ENCODE measurements at places on chromosomes 12 and 14.

- no peak for DNase-seq
Observed at GRCh38 chr14:49483268-49483667, 102.9 kb downstream of the RPS29 start.

- no peak for DNase-seq
Observed at GRCh38 chr12:52119398-52120254, 40.1 kb downstream of the SMIM41 start.

DNA sequence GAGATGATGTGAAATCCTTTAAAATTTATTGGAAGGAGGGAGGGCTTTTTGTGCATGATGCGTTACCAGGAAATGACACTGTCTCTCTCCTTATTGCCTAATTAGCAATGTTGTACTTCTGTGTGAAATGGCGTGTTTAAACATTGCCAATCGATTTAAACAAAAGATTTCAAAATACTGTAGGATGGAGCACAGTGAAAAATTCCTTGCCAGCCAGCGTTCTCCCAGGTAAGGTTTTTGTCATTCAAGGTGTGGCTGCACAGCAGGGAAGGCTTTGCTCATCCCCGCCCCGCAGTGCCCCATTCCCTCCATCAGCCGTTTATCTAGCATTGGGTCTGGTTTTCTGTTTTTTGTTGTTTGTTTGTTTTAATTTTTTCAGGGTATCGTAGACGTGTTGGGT, 137.3 kb downstream of the CACNA1C start:
- no peak for DNase-seq

DNA sequence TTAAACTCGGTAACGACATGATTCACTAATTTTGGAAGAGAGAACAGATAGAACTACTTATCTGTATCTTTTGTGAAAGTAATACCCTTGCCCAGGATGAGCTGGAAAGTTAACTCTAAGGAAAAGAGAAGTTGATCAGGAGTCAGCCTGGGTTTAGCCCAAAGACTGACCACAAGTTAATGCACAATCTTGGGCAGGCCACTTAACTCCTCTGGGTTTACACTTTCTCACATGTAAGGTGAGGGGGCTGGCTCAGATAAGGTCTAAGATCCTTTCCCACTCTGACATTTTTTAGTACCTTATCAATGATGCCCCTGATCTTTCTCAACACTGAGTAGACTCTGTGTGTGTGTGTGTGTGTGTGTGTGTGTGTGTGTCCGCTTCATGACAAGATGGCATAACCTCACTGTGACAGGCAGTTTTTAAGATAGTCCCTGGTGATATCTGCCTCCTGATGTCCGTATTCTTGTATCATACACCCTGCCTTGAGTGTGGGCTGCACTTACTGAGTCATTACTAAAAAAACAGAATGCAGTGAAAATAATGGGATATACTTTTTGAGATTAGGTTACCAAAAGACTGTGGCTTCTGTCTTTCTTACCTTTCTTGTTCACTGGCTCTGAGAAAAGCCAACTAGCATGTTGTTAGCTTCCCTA, 56.2 kb upstream of the CCDC198 start:
- DNase-seq: no peak

DNA sequence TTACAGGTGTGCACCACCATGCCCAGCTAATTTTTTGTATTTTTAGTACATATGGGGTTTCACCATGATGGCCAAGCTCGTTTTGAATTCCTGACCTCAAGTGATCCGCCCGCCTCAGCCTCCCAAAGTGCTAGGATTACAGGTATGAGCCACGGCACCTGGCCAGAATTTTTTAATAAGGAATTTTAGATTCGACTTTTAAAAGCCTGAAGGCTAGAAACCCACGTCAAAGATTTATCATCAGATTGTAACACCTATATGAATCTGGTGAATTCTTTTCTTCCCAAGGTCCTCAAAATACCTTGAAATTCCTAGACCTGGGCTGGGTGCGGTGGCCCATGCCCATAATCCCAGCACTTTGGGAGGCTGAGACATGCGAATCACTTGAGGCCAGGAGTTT, 18.7 kb upstream of the MMP19 start:
- no peak for DNase-seq

DNA sequence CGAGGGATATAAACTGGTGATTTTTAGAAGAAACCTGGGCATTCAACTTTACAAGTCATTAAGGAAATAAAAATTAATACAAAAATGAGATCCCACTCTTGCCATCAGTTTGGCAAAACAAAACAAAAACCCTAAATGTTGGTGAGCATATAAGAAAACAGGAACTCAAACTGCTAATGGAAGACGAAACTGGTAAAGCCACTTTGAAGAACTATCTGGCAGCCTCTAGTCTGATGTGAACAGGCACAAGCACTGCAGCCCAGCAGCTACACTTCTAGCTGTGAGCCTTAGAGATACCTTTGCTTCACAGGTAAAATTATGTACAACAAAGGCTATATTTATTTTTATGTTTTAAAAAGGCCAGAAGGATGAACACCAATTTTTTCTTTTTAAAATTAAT, 459.6 kb downstream of the ZFP36L1 start:
- no peak for DNase-seq

DNA sequence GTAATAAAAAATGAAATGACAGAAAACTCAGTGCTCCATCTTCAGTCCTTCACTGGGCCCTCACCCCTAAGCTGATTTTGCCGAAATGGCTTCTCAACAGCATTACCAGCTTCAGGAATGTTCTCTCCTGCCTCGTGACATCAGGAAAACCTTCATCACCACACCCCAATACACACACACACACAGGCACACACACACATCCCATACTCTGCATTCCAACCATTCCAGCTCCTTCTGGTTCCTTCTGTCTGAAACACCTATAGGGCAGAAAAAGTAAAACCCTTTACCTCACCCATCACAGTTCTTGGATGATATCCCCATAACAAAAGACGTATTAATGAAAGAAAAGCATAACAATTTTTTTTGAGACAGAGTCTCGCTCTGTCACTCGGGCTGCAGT, 75.9 kb downstream of the CCDC60 start:
- no peak for DNase-seq

DNA sequence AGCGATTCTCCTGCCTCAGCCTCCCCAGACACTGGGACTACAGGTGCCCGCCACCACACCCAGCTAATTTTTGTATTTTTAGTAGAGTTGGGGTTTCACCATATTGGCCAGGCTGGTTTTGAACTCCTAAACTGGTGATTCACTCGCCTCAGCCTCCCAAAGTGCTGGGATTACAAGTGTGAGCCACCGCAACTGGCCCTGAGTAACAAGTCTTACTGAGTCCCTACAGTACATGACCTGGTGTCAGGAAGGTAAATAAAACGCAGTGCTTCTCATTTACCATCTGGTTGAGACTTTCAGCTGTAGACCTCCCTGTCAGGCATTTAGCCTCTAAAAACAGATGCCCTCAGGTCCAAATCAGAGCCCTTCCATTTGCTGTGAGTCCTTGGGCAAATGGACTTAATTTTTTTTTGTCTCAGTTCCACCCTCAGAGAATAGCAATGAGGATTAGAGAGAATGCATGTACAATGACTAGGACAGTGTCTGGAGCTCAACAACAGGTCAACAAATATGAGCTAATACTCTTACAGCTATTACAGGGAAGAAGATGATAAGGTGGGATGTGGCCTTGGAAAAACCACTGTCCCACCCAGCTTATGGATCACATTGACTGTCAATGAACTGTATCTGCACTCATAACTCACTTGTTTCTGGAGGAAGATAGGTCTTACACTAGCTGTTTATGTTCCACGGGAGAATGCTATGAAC, 70.5 kb downstream of the PHLDA1 start:
- DNase-seq: no peak

DNA sequence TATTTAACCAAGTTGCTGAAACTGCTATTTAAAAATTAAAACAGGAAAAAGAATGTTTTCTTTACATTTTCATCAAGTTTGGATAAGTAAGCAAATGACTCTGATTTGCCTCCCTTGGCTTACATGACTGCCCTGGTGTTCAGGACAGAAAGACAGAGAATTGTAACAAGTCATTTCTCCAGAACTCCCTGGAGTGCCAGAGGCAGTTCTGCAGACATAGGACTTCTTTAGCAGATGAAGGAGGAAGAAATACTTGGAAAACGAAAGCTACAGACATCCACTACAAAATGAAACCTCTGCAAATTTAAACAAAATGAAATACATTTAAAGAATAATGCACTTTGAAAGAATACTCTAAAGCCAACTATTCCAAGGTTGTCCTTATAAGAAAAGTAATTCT, 253.9 kb downstream of the LRFN5 start:
- no peak for DNase-seq

- DNase-seq: no peak
Observed at GRCh38 chr14:51246032-51246431, 6.0 kb downstream of the TMX1 start.

Data from stimulated activated CD4-positive, alpha-beta T cell treated with anti-CD3 and anti-CD28 coated beads, Interleukin-15, amount 100 ng/mL, for 1 hour (primary cell).